AG04449 (cell line): ENCODE measurements at places on chromosomes 13 and 19.

DNA sequence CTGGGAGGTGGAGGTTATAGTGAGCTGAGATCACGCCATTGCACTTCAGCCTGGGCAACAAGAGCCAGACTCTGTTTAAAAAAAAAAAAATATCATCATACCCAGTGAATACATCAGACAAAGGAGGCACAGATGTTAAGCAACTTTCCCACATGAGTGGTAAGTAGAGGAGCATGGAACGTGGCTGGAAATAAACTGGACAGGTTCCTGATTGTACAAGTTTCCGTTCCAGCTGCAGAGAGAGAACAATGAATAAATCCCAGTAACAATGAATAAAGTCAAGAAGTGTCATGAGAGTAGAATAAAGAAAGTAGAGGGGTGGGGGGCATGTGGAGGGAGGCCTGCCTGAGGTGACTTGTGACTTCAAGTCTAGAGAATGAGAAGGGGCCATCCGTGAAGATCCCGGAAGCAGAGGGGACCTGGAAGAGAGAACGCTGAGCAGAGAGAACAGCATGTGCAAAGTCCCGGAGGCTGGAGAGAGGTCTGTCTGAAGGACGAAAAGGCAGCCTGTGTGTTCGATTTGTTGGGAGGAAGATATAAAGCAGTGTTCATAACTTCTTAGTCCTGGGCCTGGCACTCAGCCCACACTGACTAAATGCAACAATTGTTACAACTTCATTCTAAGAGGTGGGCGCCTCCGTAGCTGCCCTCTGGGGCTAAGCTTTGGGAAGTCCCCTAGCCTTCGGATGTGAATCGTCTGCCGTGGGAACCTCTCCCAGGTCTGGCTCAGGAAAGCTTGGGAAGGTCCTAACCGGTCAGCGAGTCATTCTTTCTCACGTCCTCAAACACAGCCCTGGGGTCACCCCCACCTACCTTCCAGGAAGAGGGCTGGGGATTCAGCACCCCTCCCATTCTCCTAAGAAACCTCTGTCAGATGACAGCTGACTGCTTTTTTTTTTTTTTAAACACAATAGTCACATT, 15.3 kb upstream of the ARHGEF18 start:
- DNase-seq: no peak

- no peak for DNase-seq
These were observed at the start of gene ZNF836 for GRCh38 chr19:52171321-52172169. ZNF836 (minus strand) TSS chr19:52171621; CDS start chr19:52168072, 3,549 bp downstream.

DNA sequence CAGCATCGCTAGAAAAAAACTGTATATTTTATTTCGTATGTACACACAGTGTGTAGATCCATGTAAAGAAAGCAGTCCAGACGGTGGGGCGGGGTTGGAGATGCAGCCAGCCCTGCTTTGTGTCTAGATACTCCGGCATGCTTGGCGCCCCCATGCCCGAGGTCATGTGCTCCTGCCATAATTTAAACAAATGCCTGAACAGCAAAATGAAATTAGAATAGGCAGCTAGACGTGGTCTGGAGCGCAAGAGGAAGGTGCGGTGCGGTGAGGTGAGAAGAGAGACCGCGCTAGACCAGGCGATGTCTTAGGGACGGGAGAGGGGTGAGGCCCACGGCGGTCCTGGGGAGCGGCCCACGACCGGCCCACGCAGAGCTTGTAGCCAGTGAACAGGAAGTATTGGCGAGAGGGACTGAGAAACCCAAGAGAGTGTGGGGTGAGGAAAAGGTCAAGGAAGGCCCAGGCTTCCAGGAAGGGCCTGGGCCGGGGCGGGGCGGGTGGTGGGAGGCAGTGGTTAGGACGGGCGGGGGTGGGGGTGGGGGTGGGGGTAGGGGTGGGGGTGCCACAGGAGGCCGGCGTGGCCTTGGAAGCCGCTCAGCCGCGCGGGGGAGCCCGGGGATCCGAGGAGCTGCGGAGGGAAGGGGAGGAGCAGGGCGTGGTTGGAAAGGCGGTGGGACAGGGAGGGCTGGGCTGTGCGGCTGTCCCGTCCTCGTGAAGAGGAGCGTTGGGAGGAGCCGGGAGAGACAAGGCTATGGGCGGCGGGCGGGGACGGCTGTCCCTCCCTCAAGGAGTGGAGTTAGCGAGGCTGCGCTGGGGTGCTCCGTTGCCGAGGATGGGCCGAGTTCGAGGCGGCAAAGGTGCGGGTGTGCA, 254.7 kb upstream of the SGCG start:
- DNase-seq: no peak

DNA sequence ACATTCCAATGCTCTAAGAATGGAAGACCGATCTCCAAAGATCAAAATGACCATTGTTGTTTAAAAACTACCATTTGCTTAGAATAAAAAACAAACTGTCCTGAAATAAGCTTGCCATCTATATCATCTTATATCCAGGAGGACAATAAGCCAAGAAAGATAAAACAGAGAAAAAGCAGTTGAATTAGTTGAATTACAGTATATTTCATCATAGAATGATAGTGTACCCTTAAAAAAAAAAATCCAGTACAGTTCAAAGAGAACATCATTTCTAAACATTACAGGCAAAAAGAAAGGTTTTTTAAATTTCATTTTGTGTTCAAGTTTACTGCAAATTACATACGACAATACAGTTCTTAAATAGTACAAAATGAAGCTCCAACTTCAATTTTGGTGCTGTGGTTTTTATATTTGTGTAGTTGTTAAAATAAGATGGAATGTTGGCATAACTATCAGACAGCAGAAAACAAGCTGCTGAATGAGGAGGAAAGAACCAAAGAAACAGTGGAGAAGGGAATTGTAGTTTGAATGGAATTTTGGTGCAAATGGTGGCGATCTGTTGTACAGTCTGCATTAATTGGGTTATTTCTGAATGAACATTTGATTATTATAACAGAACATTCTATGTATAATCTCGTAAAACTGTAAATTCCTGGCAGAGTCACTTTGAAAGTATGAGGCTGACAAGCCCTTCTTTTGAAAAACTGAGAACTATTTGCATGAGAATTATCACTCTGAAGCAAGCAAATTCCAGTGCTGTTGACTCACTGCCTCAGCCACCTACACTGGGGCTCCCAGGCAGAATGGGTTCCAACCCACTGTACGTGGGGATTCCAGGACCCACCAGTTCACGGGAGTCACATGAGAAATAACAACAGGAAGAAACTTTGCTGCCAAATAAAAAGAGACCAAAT, 37.7 kb downstream of the LHFPL6 start:
- DNase-seq: peak; percentile 88

DNA sequence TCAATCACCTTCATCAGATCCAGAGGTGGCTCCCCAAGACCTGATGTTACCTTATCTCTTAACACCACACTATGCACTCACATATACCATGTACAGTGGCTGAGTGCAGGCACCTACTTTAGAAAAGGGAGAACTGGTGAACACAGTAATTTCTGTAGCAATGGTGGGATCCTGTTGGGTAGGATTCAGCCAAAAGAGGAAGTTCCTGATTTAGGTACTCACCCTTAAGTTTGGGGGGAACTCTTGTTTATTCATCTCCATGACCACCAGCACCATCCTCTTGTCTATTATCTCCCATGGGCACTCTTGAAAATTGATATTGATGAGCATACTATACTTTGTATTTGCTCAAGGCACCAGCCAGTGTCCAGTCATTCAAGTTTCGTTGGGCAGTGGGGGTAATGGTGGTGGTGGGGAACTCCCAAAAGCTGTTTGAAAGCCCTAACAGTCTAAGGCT, 324.4 kb downstream of the LMO7 start:
- no peak for DNase-seq

DNA sequence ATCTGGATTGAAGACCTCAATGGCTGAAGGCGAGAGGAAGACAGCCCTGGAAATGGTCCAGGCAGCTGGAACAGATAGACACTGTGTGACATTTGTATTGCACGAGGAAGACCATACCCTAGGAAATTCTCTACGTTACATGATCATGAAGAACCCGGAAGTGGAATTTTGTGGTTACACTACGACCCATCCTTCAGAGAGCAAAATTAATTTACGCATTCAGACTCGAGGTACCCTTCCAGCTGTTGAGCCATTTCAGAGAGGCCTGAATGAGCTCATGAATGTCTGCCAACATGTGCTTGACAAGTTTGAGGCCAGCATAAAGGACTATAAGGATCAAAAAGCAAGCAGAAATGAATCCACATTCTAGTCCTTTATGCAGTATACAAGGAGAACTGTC, 1.2 kb downstream of the POLR1D start:
- no peak for DNase-seq

GRCh38 chr19:48480183-48480557, 11.0 kb downstream of the CYTH2 start:
- DNase-seq: no peak

- no peak for DNase-seq
These were observed 11.6 kb downstream of the ARRDC5 start for GRCh38 chr19:4891066-4891465.

DNA sequence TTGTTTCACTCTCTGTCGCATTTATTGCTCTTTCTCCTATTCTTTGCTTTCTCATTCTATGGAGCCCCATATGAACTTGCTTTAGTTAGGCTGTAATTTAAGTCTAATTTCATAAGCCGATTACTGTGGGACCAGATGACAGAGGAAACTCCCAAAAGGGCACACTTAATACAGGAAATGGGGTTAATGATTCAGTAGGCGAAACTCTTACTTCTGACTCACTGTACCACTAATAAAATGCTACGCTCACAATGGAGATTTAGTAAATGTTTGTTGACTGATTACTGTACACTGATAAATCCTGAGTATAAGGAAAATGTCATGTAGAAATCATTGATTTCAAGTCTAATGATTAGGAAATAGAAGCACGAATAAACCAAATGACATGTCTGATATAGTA, 276.4 kb downstream of the KLF5 start:
- peak; percentile 23 for DNase-seq

DNA sequence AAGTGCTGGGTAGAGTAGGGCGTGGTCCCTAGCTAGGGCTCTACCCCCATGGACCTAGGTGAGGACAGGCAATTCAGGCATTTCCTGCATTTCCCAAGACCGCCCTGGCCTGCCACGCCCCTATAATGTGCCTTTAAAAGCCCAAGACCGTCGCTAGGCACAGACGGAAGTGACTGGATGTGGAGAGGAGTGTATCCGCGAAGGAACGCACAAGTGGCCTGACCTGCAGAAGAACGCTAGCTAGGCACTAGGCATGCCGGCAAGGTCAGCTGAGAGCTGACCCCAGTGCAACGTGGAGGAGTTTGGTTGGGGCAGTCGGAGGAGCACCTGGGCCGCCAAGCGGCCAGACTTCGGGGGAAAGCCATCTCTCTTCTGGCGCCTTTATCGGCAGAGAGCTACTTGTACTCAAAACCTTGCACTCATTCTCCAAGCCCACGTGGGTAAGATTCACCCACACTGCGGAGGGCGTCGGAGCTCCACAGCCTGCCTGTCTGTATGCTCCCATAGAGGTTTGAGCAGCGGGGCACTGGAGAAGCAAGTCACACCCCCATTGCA, 370.0 kb downstream of the FGF9 start:
- no peak for DNase-seq

DNA sequence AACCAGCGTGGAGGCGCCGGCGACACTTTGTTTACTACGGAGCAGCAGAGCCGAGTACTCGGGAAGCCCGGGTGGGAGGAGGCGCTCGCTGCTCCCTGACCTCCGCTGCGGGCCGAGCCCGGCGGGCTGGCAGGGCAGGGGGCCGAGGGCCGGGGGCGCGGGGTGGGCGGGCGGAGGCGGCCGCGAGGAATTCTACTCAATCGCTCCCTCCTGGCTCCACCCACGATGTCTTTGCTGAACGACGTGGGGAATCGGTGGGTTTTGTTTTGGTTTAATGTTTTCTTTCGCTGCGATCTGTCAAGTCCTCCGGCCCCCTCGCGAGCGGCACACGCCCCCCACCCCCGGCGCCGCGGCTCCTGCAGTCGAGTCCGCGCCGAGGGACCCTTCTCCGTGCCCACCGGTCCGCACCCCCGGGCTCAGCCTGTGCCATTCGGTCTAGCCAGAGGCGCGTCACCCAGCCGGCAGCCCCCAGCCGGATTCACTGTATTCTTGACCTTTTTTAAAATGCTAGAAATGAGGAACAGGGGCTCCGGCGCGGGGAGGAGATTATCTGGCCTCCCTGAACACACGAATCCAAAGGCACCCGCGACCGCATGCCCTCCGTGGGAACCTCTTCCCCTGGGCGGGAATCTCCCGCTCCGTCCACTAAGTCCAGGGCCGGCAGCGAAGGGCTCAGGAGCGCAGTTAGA, 636 bp upstream of the FOXO1 start:
- no peak for DNase-seq

DNA sequence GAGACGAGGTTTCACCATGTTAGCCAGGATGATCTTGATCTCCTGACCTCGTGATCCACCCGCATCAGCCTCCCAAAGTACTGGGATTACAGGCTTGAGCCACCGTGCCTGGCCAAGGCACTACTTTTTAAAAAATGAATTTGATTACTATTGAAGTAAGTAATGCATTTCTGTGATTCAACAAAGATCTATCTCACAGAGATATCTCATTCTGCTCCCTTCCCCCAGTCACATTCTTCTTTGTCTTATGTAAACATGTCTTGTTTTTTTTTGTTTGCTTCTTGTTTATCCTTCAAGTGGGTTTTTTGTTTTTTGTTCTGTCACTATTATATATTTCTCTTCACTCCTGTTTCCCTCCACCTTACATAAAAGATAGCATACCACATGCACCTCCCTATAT, 6.6 kb downstream of the ZNF146 start:
- no peak for DNase-seq

DNA sequence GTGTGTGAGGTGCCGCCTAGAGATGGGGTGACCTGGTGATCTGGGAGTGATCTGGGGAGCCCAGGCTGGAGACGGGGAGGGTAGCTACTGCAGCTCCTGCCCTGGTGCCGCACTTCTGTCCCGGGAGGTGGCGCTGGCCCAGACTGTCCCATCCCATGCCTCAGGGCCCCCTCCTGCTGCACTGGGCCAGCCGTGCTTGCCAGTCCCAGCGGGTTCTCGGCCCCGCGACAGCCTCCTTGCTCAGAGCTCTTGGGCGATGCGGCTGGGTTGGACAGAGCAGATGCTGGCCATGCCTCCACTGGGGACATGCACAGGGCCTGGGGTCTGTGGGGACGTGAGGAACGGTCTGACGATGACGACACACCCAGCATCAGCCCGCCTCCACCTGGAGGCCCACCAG, 2.5 kb downstream of the RAX2 start:
- no peak for DNase-seq

DNA sequence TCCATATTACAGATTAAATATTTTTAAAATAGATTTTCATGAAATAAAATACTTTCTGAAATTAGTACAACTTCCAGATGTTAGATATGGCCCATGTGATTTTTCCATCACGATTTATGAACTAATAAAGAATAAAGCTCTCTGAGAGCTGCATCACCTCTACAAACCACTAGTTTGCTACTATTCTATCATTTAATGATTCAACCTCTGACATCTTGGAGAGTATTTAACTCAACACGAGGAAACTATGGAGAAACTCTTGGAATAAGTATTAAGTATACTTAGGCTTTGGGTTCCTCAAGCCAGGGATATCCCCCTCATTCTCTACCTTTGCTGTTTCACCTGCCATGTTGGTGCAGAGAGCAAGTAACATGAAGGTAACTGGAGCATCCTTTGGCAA, 55.7 kb downstream of the DACH1 start:
- no peak for DNase-seq

GRCh38 chr13:73304442-73304841, 245.6 kb downstream of the KLF5 start:
- no peak for DNase-seq
